Thymus (tissue), 14 donors: ENCODE measurements at places on chromosomes 3 and 15. TPM values are rescaled to one million over a fixed set of nuclear protein-coding genes. Genes with fewer than 3 reads are reported as not detected.

DNA sequence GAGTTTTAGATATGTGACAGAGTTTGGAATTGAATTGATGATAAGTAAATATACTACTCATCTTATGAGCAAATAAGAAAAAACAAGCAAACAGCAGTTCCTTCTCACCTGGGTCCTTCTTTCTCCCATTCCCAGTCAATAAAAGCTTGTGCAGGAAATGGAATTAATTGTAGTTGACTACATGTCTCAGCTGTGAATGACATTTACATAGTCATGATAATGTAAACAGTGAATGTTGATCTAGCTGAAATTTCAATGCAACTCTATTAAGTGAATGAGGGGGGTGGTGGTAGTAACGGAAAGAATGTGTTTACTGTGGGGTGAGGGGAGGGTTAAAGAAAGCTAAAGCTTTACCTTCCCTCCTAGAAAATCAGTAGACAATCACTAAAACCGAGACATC lies 76.2 kb downstream of the NFKBIZ start:
- H3K4me1 ChIP-seq: peaks cover 2% of the 10 kb centered on the region
- no peaks in the 10 kb centered on the region for H3K27me3 ChIP-seq
- no peak for DNase-seq

DNA sequence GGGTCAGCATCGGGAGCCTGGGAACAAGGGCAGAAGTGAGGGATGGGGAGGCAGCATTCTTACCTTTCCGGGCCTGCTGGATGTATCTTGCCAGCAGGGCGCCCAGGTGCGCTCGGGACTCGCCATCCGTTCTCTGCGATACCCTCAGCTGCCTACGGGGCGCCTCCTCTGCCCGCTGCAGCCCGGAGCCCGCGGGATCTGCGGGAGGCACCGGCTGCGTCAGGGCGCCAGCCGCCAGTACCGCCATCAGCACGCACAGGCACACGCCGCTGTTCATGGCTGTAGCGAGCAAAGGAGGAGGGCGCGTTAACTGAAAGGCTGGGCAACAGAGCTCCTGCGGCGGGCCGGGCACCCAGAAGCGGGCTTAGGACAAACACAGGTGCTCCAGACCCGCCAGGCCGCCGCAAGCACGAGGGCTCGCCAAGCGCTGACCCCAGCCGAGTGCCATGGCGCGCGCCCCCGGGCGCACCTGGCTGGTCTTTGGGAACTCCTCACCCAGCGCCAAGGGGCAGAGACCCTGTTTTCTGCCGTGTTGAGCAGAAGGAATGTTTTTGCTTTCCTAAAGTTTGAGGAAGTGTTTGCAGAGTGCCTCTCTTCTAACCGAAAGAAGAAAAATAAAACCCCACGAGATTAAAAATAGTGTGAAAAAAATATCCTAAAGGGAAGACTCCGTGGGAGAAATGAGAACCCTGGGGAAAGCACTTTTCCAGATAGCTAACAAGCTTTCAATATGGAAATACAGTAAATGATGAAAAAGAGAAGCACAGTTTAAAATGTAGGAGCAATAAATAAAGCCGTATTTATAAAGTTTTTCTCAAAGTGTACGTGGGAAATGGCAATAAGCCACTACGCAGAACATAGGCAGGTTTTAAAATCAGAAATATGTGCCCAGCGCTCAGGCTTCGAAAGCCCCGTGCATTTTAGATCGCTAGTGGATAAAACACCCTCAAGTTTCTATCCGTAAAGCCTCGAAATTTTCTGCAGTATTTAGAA lies 2.3 kb downstream of the CCK start:
- no peaks in the 10 kb centered on the region for H3K36me3 ChIP-seq
- DNase-seq: no peak
- H3K4me1 ChIP-seq: no peaks in the 10 kb centered on the region
- no peak overlapping the region for H3K27ac ChIP-seq

GRCh38 chr15:72889545-72889944 lies 106.0 kb upstream of the ADPGK start:
- DNase-seq: no peak
- no peaks in the 10 kb centered on the region for H3K36me3 ChIP-seq
- H3K27ac ChIP-seq: no peak overlapping the region

DNA sequence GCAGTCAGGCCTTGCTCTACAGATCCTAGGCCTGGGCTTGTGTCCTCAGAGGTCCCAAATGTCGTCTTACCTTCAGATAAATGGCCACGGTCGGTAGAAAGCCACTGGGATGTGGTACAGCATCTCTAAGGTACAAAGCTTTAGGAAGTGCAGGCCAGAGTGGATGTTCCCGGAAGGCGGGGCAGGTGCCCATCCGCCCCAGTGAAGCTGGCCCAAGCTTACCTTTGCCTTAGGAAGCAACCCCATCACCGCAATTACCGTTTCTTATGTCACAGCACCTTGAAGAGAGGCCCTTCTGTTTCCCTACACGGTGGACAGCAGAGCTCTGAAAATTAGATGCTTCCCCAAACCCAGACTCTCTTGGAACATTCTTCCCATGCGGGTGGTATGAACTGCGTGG lies 240.1 kb upstream of the LYSMD4 start:
- H3K27me3 ChIP-seq: no peaks in the 10 kb centered on the region
- DNase-seq: no peak
- H3K4me1 ChIP-seq: no peaks in the 10 kb centered on the region
- H3K36me3 ChIP-seq: no peaks in the 10 kb centered on the region

DNA sequence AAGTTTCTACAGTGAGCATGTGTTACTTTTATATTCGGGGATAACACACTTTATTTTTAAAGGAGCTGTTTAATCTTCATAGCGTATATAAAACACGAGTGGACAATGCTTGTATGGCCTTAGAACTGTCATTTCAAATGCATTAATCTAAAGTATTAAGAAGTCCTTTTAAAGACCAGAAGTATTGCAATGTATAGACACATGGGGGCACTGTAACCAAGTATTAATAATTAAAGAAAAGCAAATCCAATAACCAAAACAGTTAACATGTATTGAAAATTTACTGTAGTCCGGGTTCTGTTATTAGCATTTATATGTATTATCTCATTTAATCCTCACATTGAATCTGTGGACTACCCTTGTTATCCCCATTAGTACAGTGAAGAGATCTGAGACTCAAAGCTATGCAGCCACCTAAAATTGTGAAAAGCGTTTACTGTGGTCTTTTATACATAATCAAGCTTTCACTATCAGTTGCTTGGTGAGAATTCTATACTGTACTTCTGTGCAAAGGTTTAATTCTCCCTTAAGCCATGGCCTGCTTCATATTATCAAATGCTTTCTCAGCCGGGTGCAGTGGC lies 10.1 kb downstream of the ARL14 start:
- no peak overlapping the region for H3K27ac ChIP-seq
- no peaks in the 10 kb centered on the region for H3K36me3 ChIP-seq
- no peaks in the 10 kb centered on the region for H3K4me1 ChIP-seq
- no peak for DNase-seq
- H3K27me3 ChIP-seq: no peaks in the 10 kb centered on the region

- no peak for DNase-seq
- H3K4me1 ChIP-seq: peaks cover 60% of the 10 kb centered on the region
- H3K36me3 ChIP-seq: peaks cover 11% of the 10 kb centered on the region
- no peaks in the 10 kb centered on the region for H3K27me3 ChIP-seq
- no peak overlapping the region for H3K4me3 ChIP-seq
Measured at GRCh38 chr3:141241616-141242376, 10.2 kb downstream of the PXYLP1 start.

DNA sequence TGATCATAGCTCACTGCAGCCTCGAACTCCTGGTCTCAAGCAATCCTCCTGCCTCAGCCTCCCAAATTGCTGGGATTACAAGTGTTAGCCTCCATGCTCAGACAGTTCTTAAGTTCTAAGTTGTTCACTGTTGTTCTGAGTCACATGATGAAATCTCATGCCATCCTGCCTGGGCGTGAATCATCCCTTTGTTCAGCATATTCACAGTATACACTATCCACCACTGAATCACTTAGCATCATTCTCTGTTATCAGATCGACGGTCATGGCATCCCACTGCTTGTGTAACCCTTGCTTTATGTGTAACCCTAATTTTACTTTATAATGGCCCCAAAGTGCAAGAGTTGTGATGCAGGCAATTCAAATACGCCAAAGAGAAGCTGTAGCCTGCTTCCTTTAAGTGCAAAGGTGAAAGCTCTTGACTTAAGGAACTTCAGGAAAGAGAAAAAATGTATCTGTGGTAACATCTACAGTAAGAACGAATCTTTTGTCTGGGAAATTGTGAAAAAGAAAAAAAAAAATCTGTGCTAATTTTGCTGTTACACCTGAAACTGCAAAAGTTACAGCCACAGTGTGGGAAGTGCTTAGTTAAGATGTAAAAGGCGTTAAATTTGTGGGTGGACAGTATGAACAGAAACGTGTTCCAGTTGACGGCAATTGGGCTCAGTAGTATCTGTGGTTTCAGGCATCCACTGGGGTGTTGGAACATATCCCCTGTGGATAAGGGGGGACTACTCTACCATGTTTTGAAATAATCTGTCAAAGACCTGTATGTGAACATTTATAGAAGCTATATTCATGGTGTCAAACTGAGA lies 80.6 kb downstream of the PCOLCE2 start:
- H3K4me3 ChIP-seq: no peak overlapping the region
- no peak overlapping the region for H3K27ac ChIP-seq
- H3K4me1 ChIP-seq: no peaks in the 10 kb centered on the region
- no peaks in the 10 kb centered on the region for H3K27me3 ChIP-seq
- no peak for DNase-seq
- no peaks in the 10 kb centered on the region for H3K36me3 ChIP-seq

ZNF445 gene
- 5.0 TPM for polyA plus RNA-seq

ZMYND10 gene
- polyA plus RNA-seq: 5.5 TPM

DNA sequence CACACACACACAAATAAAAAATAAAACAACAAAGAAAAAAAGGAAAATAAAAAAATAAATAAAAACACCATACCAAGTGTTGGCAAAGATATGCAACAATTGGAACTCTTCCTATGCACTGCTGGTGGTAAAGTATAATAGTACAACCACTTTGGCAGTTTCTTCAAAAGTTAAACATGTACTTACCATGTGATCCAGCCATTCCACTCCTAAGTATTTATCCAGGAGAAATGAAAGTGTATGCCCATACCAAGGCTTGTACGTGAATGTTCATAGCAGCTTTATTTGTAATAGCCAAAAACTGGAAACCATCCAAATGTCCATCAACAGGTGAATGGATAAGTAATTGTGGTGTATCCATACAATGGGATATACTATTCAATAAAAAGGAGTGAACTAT lies 17.0 kb downstream of the WDR93 start:
- no peak for DNase-seq
- H3K4me3 ChIP-seq: no peak overlapping the region
- H3K27ac ChIP-seq: no peak overlapping the region
- no peaks in the 10 kb centered on the region for H3K4me1 ChIP-seq
- no peaks in the 10 kb centered on the region for H3K36me3 ChIP-seq

PTX3 gene
- polyA plus RNA-seq: 12.2 TPM

DNA sequence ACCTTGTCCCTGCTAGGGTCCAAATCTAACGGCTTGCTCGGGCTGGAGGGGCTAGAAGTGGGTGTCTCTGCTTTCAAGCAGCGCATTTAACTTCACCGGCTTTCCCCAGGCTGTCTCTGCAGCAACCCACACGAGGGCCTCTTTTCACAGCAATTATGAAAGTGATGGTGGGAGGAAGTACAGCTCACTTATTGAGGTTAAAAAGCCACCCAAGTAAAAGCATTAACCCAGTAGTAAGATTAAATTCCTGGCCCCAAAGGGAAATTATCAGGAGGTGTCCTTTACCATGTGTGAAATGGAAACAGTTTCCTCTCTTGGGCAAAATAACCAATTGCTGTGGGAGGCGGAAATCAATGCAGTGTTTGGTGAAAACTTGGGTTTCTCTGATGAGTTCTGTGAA lies 41.1 kb downstream of the NGRN start:
- no peak overlapping the region for H3K27ac ChIP-seq
- no peaks in the 10 kb centered on the region for H3K4me1 ChIP-seq
- H3K27me3 ChIP-seq: no peaks in the 10 kb centered on the region
- no peaks in the 10 kb centered on the region for H3K36me3 ChIP-seq

GRCh38 chr15:90887037-90887481 lies 2.8 kb downstream of the FES start:
- H3K4me1 ChIP-seq: peaks cover 38% of the 10 kb centered on the region
- DNase-seq: no peak
- H3K27ac ChIP-seq: no peak overlapping the region
- H3K36me3 ChIP-seq: no peaks in the 10 kb centered on the region
- no peak overlapping the region for H3K4me3 ChIP-seq

- no peaks in the 10 kb centered on the region for H3K4me1 ChIP-seq
- H3K4me3 ChIP-seq: peak overlapping the region; percentile 72
- H3K36me3 ChIP-seq: no peaks in the 10 kb centered on the region
Measured at GRCh38 chr3:143972505-143973258, 1.1 kb downstream of the DIPK2A start.

THSD4 gene
- 1.7 TPM for polyA plus RNA-seq

- H3K27ac ChIP-seq: no peak overlapping the region
- no peak overlapping the region for H3K4me3 ChIP-seq
- no peaks in the 10 kb centered on the region for H3K36me3 ChIP-seq
- peak; percentile 44 for DNase-seq
- peaks cover 10% of the 10 kb centered on the region for H3K4me1 ChIP-seq
- no peaks in the 10 kb centered on the region for H3K27me3 ChIP-seq
Measured at GRCh38 chr3:11288786-11289637, 16.8 kb downstream of the ATG7 start.

- H3K27ac ChIP-seq: no peak overlapping the region
- no peaks in the 10 kb centered on the region for H3K27me3 ChIP-seq
- H3K4me3 ChIP-seq: no peak overlapping the region
- H3K36me3 ChIP-seq: no peaks in the 10 kb centered on the region
Measured at GRCh38 chr3:66110840-66111239, 72.1 kb upstream of the MAGI1 start.

DNA sequence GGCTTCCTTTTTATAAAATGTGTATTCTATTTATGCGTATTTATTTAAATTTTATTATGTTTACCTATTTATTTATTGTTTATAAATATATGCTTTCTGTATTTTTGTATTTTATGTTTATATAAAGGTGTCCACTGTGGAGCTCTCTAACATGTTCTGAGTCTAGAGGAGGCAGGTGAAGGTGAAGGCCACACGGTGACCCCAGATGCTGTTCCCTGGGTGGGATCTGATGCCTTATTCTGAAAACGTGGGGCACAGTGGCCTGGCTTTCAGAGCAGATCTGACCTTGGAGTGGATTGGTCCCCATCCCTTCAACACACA lies 104.7 kb upstream of the SLC7A14 start:
- no peak overlapping the region for H3K4me3 ChIP-seq
- no peaks in the 10 kb centered on the region for H3K36me3 ChIP-seq
- no peaks in the 10 kb centered on the region for H3K27me3 ChIP-seq
- DNase-seq: no peak
- no peaks in the 10 kb centered on the region for H3K4me1 ChIP-seq

GRCh38 chr3:170513642-170514041 lies 72.2 kb downstream of the SLC7A14 start:
- H3K4me1 ChIP-seq: no peaks in the 10 kb centered on the region
- no peaks in the 10 kb centered on the region for H3K36me3 ChIP-seq
- DNase-seq: no peak

DNA sequence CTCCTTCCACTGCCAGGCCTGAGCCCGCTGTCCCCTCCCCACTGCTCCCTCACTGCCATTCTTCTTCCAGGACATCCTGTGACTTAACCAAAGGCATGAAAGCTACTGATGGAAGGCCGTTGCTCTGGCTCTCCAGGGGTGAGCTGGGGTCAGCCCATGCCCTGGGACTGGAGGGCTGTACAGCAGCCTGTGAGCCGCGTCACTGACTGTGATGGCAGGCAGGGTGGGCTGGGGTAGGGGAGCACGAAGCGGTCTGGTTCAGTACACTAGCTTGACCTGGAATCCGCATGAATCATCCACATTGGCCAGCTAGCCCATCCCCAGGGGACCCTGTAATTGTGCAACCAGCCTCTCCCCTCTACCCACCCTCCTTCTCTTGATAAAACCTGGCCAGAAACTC lies 30.8 kb downstream of the CORO2B start:
- no peaks in the 10 kb centered on the region for H3K27me3 ChIP-seq
- no peaks in the 10 kb centered on the region for H3K36me3 ChIP-seq
- no peak for DNase-seq
- H3K4me3 ChIP-seq: no peak overlapping the region
- no peak overlapping the region for H3K27ac ChIP-seq
